ENCODE measurements at places on chromosomes 12 and 14.

- no peak for DNase-seq
These were observed 16.5 kb downstream of the HSPB8 start for GRCh38 chr12:119195256-119195655.

GRCh38 chr12:23855813-23856212, 93.7 kb downstream of the SOX5 start:
- no peak for DNase-seq

DNA sequence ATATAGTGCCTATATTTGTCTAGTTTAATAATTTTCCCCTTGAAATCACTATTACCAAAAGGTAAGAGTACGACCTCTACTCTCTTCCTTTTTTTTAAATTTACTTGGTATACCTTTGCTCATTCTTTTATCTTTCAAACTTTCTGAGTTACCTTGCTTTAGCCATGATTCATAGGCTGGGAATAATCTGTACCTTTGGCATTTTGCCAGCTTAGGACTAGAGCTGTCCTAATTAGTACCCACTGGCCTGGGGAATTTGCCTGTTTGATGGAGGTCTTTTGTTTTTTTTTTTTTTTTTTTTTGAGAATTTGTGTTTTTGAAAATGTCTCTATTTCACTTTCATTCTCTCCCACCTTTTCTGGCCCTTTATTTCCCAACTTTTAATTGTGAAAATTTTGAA, 8.7 kb upstream of the SLC4A8 start:
- DNase-seq, result no peak

DNA sequence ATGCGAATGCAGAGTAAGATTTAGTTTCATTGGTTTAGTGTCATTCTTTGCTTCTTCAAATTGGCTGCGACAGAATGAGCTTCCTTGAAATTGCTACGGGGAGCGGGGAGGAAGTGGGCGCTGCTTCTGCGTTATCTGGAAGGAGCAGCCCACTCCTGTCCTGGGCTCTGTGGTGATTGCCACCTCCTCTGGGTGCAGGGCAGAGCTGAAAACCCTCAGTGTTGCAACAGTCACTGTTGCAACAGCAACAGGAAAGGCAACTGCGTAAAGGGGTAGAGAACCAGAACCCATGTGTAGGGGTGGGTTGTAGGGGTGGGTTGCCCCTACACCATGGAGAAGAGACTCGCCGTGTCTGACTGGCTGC, 57.7 kb downstream of the MAX start:
- no peak for DNase-seq

DNA sequence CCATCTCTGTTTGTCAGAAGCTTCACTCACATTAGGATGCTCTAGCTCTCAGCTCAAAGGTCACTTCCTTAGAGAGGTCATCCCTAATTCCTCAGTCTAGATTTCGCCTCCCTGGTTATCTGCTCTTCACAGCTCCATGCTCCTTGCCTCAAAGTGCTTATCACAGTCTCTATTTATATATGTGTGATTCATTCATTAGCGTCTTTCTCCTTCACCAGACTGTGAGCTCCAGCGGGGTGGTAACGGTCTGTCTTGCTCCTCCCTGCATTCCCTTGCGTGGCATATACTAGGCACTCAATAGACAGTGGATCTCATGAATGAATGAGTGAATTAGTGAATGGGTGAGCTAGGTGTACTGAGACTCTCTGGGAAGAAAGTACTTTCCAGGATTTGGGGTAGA, 6.9 kb downstream of the SYNDIG1L start:
- no peak for DNase-seq

- no peak for DNase-seq
These were observed 1638.7 kb upstream of the SEL1L start for GRCh38 chr14:83172363-83172762.

GRCh38 chr12:54129028-54129903, 59.5 kb downstream of the SMUG1 start:
- DNase-seq, result no peak

DNA sequence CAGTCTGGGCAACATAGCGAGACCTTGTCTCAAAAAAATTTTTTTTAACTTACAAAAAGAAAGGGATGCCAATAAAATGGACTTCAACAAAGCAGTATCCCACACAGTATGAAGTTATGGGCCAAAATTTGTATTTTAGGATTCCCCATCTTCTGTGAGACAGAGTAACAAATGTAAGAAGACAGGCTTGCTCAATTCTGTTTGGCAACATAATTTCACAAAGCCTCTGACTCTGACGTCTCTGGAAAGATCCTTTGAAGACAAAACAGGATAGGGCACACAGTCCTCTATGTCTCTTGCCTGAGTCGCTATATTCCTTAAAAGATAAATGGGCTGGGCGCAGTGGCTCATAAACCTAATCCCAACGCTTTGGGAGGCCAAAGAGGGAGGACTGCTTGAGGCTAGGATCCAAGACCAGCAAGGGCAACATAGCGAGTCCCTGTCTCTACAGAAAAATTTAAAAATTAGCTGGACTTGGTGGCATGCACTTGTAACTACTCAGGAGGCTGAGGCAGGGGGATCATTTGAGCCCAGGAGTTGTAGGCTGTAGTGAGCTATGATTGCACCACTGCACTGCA, 1.1 kb upstream of the HOMEZ start:
- DNase-seq, result no peak

- DNase-seq, result no peak
These were observed 58.0 kb downstream of the TRAFD1 start for GRCh38 chr12:112183141-112184021.

DNA sequence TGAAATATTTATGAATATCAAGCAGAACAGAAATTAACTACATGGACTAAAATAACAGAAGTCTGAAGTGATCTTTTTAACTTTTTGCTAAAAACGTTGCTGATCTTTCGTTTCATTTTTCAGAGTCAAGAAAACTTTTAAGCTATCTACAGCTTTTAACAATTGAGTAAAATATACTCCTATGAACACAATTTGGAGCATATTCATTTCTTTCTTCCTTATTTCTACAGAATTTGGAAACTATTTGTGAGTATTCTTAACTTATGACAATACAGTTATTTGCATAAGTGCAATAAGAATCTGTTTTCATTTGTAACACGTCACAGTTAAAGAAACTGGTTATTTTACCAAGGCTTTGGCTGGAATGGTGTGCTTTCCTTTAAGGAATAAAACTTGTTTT, 21.0 kb upstream of the B4GALNT1 start:
- DNase-seq, result no peak

GRCh38 chr14:38860530-38860929, 242.5 kb downstream of the SEC23A start:
- no peak for DNase-seq

GRCh38 chr12:114240288-114240687, 165.7 kb downstream of the TBX5 start:
- DNase-seq, result no peak

DNA sequence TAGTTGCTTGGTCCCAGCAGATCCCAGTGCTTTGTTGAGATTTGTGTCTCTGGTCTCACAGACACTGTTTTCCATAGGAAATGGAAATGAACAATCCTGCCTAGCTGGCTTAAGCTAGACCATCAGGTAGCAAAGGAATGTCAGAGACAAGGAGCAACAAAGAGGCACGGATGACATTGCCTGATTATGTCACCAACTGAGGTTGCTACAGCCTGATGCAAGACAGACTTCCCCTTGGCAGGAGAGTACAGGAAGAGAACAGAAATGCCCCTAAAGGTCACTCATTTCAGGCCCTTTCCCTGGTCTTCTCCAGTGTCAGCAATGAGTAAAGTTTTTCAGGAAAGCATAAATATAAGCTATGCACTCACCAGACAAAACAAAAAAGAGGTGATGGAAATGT, 2.0 kb upstream of the PRB2 start:
- no peak for DNase-seq

- DNase-seq, result no peak
These were observed 31.2 kb downstream of the FBXO21 start for GRCh38 chr12:117158911-117159553.
